Inflammatory macrophage treated with lipopolysaccharide for 1 hour (primary cell): ENCODE measurements at places on chromosomes 7 and 10.

DNA sequence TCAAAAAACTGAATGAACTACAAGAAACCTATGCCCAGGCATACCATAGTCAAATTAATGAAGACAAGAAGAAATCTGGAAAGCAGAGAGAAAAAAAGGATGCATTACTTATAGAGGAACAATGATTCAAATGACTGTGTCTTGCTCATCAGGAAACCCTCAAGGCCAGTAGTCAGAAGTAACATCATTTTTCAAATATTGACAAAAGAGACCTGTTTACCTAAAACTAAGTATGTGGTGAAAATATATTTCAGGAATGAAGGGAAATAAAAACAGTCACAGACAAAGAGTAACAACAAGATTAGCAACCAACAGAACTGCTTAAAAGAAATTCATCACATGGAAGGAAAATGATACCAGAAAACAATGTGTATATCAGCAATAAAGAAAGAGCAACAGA, 128.4 kb downstream of the ALOX5 start:
- no peak for DNase-seq

DNA sequence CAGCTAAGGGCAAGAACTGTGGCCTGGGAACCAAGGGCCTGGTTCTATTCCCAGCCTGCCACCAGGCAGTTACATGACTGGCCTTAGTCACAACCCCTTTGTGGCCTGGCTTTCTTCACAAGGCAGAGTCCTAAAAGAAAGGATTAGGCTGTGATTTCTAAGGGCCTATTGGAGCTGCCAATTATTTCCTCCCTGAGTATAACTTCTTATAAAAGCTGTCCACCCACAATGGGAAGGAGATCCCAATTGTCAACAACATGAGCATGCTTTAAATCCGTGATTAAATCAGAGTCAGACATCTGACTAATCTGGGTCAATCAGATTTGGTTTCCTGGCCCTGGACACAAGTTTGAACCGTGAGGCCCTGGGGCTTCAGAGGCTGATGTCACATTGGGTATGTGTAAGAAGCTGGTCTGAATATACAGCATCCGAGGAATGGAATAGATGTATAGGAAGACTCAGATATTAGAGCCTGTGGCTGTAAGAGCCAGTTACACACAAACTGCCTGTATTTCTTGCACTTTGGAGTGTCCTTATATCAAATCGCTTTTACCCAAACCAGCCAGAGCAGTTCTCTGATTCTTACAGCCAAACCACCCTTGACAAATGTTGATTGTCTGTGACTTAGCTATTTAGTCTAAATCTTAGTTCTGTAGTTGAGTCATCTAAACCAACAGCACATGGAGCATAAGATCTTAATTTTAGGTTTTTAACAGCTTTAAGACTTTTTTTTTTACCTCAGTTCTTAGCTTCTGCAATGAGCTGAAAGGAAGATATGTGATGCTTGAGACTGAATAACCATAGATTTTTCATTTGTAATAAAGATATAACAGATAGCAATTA, 61.3 kb downstream of the ABCB4 start:
- no peak for DNase-seq

- DNase-seq, result no peak
Measured at GRCh38 chr10:74361678-74362077, 210.7 kb downstream of the ADK start.

- DNase-seq, result no peak
Measured at GRCh38 chr7:127251465-127252376, 1.0 kb downstream of the GRM8 start.

DNA sequence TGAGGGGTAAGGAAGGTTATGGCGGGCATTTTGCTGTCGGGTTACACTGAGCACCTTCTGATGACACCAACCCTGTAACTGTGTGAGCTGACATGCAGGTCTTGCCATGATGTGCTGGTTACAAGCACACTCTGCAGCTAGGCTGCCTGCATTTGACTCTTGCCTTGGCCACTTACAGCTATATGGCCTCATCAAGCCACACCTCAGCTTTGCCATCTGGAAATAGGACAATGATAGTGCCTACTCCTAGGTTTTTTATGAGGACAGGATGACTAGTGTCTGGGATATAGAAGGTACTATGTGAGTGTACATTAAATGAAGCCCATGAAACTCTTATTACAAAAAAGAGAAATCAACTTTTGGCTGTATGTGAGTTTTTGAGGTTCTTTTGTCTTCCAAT, 58.0 kb downstream of the AKR1B1 start:
- DNase-seq, result no peak
